ENCODE measurements at places on chromosomes 2 and 18.

DNA sequence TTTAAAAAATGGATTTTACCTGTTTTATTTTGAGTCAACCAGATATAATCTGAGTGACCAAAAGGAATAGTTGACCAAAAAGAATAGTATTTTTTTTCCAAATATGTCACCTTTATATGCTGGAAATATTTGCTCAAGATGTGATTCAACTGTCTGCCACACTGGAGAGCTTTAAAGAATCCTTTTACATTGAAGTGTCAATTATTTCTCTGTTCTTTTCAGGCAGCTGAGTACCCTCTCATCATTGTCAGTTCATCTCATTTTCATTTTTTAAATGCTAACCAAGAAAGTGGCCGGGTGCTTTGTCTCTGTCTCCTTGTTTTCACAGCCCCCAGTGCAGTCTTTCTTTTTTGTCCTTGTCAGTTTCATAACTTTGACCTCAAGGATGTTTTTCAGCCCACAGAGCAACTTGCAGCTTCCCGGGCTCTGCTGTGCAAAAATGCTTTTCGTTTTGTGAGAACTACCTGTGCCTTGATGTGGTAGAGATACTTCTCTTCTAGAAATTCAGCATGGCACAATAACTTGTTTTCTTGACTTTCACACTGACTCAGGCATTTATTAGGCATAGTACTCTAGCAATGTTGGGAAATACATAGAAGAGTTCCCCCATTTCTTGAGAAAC lies 23.4 kb upstream of the CERS6 start:
- no peak for DNase-seq

DNA sequence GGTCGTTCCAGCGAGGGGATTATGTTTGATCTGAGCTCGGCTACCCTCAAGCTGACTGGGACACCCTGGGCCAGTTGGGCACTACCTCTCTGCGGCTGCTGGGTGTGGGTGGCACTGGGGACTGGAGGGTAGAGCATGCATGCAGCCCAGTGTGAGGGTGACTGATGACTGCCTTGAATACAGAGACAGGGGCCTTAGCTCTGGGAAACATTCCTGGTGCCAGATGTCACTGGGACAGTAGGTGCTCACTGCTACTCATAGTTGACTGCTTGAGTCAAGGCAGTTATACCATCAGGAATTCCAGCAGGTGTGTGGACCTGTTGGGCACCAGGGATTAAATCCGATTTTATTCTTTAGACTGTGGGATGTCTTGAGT lies 33.6 kb upstream of the ATP6V1B1 start:
- DNase-seq = no peak

- DNase-seq = no peak
Observed at GRCh38 chr18:27175245-27175644, 9.9 kb downstream of the CHST9 start.

DNA sequence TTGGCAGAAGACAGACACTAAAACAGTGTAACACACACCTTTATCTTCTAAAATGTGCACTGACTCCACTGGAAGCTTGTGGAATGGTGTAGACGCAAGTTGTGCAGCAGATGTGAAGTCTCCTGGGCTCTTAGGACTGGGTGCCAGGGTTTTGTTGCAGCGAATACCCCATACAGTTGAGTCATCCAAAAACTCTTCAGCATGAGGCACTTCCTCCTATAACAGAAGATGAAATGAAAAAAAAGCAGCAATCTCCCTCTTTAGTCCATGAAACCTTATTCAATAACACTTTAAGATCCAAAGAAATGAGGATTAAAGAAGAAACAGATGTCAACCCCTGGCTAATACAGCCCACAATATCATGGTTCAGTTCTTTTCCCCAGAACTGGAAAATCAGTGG lies 22.2 kb downstream of the BUB1 start:
- DNase-seq = no peak

All from stimulated activated CD8-positive, alpha-beta memory T cell treated with anti-CD3 and anti-CD28 coated beads, Interleukin-7, amount 100 ng/mL, for 1 hour (primary cell).